ENCODE measurements at places on chromosomes 3 and 15. TPM values are rescaled to one million over a fixed set of nuclear protein-coding genes. Genes with fewer than 3 reads are reported as not detected.

The OR5K4 gene
- polyA plus RNA-seq: not detected

The SLC7A14 gene
- polyA plus RNA-seq: under 0.01 TPM

DNA sequence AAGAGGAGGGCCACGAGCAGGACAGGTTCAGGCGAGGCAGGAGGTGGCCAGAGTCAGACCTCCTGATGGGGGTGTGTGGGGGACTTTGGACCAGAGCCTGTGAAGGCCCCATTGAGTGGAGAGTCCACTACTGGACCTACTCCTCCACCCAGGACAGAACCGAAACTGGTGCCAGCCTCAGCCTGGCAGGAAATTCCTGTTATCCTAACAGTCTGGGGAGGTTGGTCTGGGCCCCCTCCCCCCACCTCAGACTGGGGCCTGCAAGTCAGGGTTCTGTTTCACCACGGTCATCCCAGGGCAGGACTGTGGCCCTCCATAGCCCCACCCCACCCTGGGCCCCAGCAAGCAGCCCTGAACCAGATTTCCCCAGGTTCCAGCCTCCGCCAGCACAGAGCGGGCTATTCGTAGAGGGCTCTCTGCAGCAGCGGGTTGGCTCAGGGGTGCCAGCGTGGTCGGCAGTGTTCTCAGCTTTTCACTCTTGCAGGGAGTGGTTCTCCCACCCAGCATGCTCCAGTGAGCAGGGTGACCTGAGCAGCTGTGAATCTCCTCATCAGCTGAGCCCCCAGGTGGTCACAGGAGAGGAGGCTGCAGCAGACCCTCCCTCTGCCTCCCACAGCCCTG is 217.3 kb downstream of the TBC1D2B start:
- DNase-seq: peak; percentile 32

The SNTN gene
- not detected for polyA plus RNA-seq

DNA sequence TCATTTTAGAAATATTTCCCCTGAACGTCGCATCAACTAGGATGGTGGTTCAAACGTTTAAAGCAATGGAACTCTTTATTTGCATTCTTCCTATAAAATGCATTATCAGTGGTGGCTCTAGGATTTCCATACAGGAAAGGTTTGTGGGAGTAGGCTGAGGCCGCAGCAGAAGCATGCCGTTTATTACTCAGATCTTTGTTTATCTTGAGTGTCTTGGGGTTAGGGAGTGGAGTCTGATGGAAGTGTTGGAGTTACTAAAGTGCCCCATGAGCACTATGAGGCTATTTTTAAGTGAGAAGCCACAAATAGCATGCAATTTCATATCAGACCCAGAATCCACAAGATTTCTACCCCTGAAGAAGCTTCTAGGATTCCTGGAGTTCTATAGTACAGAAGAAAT is 26.2 kb downstream of the ATOSA start:
- no peak for DNase-seq

GRCh38 chr3:101532783-101533602 is 20.0 kb upstream of the SENP7 start:
- no peak for DNase-seq

The OXTR gene
- polyA plus RNA-seq: 0.38 TPM

DNA sequence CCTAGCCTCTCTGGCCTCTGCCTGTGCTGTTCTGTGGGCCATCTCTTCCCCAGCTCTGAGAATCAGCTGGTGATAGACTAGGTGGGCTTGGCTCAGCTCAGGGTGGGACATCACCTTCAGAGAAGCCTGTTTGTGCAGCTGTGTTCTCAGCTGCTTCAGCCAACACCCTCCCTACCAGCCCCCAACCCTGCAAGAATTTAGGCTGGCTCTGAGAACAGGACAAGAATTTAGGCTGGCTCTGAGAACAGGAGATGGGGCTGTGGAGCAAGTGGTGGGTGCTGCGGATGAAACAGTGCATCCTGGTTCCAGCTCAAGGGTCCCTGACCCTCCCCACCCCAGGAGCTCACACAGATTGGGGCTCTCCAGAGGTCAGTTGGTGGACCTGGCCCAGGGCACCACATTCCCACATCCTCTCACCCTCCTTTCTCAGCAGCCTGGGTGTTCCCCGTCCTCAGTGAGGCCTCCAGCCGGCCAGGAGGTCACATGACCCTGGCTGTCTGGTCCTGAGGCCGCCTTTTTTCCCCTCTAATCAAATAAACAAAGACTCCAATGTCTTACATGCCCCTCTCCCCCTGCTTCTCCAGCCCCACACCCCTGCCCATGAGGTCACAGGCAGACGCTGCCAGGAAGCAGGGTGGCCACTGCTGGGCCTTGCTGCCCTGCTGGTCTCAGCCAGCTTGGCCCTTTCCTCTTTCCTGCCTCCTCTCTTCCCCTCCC is 14.9 kb downstream of the PLEKHO2 start:
- DNase-seq: no peak

The FES gene
- polyA plus RNA-seq: 5.5 TPM

GRCh38 chr3:78823859-78824258 is 943.9 kb downstream of the ROBO1 start:
- no peak for DNase-seq

The UPK1B gene
- polyA plus RNA-seq: 0.03 TPM

GRCh38 chr3:30894521-30895251 is at the start of gene GADL1:
GADL1 (minus strand) TSS chr3:30894661; CDS start chr3:30894614, 47 bp downstream.
- DNase-seq: peak; percentile 78

DNA sequence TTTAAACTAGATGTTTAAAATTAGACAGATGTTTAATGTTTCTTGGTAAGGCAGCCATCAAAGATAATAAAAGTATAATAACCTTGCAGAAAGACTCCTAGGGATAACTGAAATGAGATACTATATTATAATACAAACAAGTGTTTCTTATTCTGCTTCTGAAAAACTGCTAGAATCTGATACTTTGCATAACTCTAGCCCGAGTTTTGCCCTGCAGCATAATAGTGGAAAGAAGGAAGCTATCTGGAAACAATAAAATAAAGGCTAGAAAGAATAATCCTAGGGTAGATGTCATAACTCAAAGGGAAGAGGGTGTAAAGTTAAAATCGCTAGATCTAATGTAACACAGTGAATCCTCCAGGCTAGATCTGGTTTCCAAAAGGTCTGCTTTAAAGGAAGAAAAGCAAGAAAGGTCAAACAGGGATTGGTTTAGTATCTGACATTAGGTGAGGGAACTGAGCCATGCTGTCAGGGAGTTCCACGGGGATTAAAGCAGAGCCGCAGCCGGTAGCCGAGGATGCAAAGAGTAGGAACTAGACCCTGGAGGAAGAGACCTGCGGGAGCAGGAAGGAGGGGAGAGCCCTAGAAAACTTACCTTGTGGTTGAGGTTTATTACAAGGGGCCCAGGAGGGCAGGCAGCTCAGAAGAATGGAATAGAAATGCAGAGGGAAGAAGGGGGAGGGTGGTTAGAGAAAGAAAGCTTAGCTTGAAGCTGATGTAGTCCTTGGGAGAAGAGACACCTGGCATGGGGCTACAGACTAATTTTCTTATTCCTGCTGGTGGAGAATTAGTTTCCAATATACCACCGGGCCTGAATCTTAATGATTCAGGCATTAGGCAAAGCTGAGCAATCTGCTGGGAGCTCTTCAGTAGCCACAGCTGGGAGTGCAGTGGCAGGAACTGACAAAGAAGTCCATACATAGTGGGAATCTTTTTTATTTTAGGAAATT is 46.1 kb upstream of the TUSC7 start:
- DNase-seq: no peak

GRCh38 chr15:89472785-89473256 is 23.6 kb downstream of the RHCG start:
- no peak for DNase-seq

DNA sequence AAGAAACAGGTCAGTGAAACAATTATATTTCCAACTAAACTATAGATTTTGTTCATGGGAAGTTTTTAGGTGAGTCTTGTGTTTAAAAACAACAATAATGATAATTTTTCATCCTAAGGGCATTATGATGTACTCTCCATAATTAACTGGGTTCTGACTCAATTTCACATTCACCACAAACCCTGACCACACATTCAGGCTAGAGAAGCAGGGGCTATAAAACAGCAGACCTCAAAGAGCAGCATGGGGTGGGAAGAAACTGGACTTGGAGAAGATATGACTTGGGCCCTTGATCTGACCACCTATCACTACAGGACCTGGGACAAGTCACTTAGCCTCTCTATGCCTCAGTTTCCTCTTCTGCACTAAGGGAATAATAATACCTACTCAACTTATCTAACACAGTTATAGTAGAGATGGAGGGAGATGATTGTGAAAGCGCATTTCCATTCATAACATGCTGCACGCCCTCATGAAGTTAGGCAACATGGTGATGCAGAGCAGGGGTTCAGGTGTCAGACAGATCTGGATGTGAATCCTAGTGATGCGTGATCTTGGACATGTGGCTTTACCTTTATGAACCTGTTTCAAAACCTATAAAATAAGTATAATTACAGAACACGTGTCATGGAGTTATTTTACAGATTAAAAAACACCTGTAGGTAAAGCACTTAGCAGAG is 63.0 kb upstream of the ACP3 start:
- DNase-seq: no peak

- DNase-seq: no peak
Measured at GRCh38 chr3:72193771-72194430, 409.0 kb upstream of the PROK2 start.

DNA sequence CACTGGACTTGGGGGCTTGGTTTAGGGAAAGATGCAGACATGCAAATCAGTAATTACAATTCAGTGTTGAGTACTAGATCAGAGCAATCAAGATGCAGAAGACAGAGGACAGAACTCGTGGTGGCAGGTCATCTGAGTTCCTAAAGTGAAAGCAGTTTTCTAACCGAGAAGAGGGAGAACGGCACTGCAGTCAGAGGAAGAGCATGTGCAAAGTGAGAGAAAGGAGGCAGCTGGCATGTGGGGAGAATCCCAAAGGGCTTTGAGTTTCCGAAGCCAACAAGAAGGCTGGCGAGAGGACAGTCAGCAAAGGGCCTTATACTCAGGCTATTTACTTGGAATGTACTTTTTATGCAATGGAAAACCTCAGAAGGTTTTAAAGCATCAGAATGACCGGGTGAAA is 87.0 kb downstream of the ANP32A start:
- no peak for DNase-seq

The KLHL40 gene
- polyA plus RNA-seq: 822 TPM

DNA sequence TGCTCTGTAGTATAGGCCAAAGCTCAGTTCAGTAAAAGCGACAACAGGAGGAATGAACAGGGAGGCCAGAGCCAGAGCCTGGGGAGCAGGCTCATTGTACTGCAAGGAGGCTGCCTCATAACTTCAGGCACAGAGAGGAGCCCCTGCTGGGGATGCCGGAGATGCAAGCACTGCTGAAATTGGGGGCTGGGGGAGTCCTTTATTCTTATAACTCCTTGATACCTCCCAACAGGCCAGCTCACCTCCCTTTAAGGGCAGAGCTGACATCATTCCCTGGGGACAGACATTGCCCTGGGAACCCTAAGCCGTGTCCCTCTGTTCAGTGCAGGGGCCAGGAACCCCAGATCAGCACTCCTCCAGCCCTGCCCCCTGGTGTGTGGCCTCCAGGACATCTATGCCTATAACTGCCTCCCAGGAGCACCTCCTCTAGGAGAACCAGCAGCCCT is 83.8 kb upstream of the MRPS22 start:
- no peak for DNase-seq

The DUOXA2 gene
- polyA plus RNA-seq: not detected

The CCDC33 gene
- not detected for polyA plus RNA-seq

DNA sequence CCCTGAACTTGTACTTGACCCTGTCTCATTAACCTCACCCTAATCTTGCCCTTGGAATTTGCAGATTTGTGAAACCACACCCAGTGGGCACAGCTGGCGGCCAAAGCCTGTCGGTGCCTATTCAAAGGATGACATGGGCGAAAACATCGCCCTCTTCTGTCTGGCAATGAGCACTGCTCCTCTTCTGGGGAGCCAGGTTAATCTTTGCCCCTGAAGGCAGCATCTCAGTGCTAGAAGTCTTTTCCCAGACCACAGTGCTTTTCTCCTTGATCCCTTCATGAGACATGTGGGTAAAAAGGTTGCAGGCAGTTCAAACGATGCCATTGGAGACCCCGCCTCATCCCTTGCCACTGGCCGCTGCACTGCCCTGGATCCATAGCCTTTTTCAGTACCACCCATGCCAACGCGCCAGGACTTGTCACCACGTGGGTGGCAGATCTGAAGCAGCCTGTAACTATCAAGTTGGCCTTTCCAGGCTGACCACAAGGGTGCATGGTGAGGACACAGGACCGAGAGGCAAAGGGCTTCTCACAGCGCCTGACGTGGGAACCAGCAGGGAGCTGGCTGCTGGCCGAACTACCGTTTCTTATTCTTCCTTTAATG is 6.5 kb upstream of the DNASE1L3 start:
- peak; percentile 60 for DNase-seq

DNA sequence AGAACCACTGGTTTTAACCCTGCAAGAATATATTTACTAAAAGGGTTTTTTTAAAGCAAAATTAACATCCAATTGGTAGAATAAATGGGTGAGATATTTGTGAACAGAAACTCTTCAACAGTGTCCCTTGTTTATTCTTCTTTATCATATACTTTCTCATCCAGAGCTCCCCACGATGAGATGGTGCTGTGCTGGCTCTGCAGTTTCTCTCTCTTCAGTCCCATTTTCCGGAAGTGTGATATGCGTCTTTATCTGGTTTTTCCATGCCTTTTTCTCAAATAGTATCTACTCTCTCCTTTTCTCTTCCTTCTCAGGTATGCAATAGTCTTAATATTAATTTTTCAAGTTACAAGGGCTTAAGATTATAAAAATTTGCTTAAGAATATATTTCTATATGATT is 1.5 kb downstream of the EAF2 start:
- no peak for DNase-seq

The DAZL gene
- polyA plus RNA-seq: not detected

- peak; percentile 91 for DNase-seq
Measured at GRCh38 chr3:195895861-195896360, 12.4 kb downstream of the TNK2 start.

The ILDR1 gene
- polyA plus RNA-seq: not detected

DNA sequence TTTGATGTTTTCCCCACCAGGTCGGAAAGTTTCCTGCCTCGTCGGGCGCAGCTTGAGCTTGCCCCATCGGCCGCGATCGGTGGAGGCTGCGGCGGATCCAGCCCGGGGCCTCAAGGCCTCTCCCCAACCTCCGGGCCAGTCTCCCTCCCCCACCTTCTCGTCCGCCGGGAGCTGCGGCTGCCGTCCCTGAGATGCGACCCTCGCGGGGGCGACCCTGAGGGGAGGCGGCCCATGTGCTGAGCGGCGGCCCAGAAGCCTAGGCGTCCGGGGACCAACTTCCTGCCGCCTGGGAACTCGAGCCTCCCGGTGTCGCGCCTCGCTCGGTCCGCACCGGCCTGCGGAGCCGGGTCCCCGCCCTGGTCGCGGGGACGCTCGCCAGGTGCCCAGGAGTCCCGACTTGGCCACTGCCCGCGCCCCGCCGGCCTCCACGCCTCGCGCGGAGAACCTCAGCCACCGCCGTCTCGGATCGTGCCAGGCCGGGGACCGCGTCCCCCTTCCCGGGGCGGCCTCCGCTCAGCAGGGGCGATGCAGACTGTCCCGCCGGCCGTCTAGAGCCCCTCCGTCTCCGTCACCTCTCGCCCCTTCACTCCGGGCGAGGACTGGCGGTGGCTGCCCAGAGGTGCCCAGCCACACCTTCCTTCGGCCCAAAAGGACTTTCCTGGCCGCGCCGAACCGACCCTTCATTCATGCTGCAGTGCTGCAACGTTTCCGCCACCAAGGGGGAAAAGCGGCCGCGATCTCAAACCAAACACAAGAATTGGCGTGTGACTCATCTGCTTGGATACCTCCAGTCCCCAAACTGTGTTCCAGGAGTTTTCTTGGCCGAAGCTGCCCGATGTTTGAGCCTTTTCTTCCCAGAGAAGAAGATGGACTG is 656 bp downstream of the SLMAP start:
- peak; percentile 63 for DNase-seq
